NCI-H2029 treated with DMSO at 0.1 percent for 48 hours (cell line): ENCODE measurements at places on chromosomes 7 and 10.

- no peak for DNase-seq
These were observed 118.8 kb upstream of the LYZL2 start for GRCh38 chr10:30748152-30748973.

DNA sequence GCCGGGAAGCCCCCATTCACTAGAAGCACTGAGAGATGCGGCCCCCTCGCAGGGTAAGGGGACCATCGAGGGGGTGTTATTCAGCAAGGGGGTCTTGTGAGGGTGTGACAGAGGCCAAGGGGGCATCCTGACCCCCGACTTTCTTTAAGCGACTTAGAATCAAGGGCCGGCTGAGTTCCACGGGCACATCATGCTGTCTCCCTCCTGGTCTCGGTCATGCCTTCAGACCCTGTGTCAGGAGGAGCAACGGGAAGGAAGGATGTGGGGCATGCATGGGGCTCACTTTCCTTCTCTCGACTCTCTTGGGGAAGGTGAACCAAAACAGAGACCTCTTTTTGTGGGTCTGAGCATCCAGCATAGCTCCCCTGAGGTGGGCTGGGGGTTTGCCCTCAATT, 2.5 kb downstream of the ACSL5 start:
- DNase-seq = no peak

GRCh38 chr7:155530601-155531000, 15.8 kb downstream of the CNPY1 start:
- DNase-seq = no peak

DNA sequence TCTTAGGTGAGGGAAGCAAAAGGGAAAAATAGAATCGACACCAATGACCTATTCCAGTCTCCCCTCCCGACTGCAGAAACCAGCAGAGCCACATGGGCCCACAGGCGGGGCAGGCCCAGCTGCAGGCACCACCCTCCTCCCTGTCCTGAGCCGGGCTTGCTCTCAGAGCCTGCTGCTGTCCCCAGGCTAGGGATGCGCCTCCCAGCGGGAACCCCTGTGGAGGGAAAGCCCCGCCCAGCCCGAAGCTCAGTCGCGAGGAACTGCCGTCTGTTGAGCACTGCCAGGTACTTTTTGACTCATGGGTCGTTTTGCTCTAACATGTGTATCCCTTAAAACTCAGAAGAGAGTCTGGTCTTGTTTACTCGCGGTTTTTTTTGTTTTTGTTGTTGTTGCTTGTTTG, 124.5 kb upstream of the RET start:
- no peak for DNase-seq

- no peak for DNase-seq
These were observed 39.2 kb downstream of the MGMT start for GRCh38 chr10:129506101-129506797.

DNA sequence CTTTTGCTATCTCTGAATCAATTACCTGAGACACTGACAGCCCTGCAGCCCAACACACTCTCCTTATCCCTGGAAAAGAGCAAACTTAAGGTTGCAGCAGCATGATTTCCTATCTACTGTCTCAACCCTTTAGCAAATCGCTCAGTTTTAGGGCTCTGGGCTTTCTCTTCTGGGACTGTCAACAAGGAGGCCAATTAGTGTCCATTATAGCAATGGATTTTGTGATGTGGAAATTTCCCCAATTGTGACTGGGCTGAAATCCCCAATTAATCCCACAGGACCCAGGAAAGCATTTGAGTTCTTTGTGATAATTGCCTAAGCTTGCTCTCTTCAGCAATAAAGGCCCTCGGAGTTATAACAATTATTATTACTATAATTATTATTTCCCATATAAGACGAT, 197.0 kb downstream of the ZNF438 start:
- no peak for DNase-seq

DNA sequence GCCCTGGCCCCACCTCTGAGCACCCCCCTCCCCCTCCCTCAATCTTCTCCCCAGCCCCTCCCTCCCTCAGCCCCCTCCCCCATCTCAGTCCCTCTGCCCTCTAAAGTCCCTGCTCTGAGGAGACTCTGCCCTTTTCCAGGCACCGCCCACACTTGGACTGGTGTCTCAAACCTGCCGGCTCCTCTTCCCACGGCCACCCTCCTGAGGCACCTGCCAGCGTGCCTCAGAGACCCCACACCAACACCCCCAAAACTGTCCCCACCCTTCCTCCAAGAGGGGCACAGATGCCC, 34.6 kb upstream of the HSPB1 start:
- no peak for DNase-seq

DNA sequence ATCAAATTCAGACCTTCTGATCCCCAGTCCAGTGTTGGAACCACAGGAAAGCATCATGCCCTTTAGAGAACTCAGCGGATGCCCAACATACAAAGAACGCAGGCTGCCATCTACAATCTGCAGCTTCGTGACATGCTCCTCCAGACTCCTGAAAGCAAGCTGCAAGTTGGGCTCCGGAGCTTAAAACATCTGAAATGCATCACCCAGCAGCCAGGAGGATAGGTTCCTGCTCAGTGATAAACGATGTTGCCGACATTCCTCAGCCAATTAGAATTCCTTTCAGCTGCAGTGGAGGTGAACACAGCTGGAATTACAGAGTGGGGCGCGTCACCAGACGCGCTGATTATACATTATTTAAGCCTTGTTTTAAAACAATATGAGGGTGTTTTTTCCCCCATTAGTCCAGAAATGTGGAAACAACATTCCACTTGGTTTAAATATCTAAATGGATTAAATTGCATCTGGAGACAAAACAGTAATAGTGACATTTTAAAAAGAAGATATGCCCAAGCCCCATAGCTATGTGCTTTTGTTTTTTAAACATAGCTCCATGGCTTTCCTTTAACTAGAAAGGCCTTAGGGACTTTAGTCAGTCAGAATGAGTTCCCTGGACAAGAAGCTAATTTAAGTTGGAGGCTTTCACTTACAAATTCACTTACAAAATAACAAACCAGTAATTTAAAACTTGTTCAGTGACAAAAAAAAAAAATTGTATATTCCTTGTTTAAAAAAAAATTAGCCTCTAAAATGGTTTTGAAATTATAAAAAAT, 6.3 kb downstream of the SMURF1 start:
- no peak for DNase-seq

- no peak for DNase-seq
These were observed 190.7 kb upstream of the SH2B2 start for GRCh38 chr7:102096012-102096332.

DNA sequence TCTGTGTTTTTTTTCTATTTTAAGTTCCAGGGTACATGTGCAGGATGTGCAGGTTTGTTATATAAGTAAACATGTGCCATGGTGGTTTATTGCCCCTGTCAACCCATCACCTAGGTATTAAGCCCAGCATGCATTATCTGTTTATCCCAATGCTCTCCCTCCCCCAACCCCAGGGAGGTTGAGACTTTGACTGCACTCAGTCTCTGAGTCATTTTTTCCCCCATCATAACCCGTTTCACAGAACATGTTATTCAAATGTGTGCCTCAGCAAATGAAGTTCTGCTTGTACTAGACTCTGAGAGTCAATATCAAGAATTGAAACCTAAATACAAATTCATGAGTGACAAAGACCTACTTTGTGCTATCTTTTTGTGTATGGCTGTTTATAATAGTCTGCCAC, 70.0 kb upstream of the CYP26C1 start:
- no peak for DNase-seq

DNA sequence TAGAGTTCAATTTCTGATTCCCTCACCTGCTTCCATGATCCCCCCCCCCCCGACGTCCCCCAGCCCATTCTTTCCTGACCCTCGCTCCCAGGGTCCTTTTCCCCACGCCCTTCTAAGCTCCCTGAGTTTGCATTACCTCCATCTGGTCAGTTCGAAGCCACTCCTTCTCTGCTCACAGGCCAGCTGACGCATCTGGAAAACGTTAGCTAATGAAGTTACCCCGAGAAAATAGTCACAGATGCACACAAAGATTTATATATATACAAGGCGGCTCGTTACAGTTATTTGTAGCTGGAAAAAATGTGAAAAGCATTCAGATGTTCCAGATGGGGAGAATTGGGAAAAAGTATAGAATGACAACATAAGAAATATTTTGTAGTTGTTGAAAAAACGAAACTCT, 630.0 kb upstream of the FOXK1 start:
- DNase-seq = no peak

- DNase-seq = no peak
These were observed 64.8 kb upstream of the GTF2IRD1 start for GRCh38 chr7:74388880-74389415.
